ENCODE measurements at places on chromosomes 7 and 10.
A peak's percentile ranks its signal among the peaks of the same experiment; 100 is the strongest.

DNA sequence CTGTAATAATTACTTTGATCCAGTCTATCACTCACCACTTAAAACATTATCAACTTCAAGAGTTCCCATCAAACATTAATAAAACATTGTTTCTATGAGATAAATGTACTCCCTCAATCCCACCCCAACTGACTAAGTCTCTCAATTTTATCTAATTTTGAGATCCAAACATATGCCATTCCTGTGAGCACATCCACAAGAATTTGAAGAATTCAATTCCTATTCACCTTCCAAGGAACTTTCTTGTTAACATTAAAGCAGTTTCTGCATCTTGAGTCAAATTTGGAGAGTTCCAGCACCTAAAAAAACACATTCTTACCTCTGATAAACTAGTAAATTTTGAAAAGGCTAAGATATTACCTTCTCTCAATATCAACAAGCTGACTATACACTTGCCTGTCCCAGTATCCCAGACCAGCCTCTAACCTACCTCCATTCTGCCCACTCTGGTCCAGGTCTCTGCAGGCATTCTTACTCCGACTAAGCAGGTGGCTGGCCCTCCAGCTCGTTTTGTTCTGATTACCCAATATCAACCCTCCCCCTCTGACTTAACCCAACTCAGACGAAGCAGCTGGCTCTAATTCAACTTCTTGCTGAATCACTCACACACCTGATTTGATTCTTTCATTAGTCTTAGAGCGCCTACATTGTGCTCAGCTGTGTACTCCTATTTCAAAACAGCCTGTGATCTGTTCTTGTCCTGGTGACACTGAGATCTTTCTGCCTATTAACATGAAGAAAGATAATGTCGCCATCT is 275.2 kb downstream of the IPMK start:
- DNase-seq: no peak

DNA sequence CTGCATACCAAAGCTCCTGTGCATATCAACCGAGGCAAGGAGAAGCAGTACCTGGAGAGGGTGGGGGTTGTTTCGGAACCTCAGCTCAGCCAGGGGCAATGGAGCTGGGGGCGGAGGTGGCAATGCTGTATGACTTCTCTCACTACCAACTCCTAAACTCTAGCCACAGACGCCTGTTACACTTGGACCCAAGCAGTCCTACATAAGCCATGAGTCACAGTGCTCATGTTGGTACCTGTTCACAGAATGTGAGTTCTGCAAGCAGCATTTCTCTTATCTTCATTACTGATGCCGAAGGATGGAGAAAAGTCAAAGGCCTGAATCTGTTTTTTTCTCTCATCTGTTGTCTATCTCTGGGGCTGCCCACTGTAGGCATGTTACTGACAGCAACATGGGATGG is 3.2 kb upstream of the RAB18 start:
- DNase-seq: no peak

GRCh38 chr10:20682782-20683181 is 214.3 kb downstream of the NEBL start:
- no peak for DNase-seq

- no peak for DNase-seq
These were observed 53.0 kb upstream of the NFKB2 start for GRCh38 chr10:102342458-102342857.

DNA sequence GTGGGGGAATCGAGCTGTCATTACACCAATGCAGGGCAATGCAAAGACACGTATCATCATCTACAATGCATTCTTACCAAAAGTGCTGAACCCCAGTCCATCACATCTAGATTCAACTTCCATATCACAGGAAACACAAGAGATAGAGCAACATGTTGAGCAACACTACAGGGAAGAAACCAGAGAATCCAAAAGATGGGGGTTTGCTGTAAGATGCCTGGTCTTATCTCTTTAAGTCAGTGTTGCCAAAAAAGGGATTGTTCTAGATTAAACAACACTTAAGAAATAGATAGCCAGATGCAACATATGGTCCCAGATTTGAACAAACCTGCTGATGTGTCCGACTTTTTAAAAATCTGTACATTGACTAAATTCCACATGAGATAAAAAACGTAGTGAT is 315.6 kb upstream of the IMMP2L start:
- DNase-seq: no peak

DNA sequence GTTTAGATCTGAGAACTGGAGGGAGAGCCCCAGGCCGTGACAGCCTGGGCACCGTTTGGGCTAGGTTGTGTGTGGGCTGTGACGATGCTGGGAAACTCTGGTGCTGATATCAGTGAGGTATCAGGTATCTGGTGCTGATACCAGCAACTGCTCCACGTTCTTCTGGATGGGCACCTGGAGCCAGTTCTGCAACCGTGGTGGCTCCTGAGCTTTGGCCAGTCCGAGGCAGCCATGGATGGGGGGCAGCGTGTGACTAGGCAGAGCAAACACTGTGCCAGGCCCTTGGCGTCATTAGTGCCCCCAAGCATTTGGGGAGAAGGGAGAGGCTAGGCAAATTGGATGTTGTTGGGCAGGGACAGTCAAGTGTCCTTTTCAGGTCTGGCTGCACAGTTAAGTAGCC is 57.9 kb downstream of the ZNF467 start:
- no peak for DNase-seq

GRCh38 chr7:26857506-26858240 is 6.7 kb downstream of the SKAP2 start:
- DNase-seq: peak; percentile 56

DNA sequence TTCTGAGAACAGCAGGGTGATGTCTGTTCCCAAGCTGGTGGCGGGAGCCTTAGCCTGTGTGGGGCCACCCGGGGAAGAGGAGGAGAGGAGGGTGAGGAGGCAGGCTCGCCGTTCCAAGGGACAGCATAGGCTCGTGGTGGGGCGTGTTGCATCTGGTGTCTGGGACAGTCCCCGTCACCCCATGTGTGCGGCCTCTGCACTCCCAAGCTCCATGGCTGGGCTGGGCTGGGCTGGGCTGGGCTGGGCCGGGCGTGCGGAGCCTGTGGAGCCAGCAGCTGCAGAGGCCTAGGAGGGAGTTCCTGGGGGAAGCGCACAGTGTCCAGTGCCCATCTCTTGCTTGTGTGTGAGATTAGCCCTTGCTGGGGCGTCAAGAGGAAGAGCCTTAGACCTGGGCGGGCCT is 20.9 kb upstream of the TTYH3 start:
- no peak for DNase-seq

- DNase-seq: no peak
These were observed 6.7 kb downstream of the PNLIPRP2 start for GRCh38 chr10:116627386-116627933.
